Stimulated activated CD8-positive, alpha-beta memory T cell treated with anti-CD3 and anti-CD28 coated beads, Interleukin-15, amount 100 ng/mL, for 48 hours (primary cell): ENCODE measurements at places on chromosomes 7 and 10.

DNA sequence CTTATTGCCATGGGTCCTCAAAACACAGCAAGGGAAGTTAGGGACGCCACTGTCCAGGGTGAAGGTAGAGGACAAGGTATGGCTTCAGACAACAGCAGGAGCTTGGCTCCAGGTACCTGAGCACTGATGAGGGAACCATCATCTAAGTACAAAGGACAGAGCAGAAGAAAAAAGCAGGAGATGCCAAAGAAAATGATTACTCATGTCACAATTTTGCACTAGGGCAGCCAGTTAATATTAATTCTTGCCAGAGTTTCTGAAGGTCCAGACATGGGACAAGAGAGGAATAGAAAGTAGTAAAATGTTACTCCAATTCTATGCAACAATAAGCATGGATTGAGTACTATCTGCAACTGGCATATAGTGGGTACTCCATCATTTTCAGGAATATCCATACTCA lies 14.1 kb downstream of the PTN start:
- DNase-seq = no peak

- DNase-seq = no peak
Observed at GRCh38 chr7:7565746-7566650, 686 bp upstream of the MIOS start.

GRCh38 chr10:70903262-70903921 lies 15.0 kb upstream of the PCBD1 start:
- no peak for DNase-seq

DNA sequence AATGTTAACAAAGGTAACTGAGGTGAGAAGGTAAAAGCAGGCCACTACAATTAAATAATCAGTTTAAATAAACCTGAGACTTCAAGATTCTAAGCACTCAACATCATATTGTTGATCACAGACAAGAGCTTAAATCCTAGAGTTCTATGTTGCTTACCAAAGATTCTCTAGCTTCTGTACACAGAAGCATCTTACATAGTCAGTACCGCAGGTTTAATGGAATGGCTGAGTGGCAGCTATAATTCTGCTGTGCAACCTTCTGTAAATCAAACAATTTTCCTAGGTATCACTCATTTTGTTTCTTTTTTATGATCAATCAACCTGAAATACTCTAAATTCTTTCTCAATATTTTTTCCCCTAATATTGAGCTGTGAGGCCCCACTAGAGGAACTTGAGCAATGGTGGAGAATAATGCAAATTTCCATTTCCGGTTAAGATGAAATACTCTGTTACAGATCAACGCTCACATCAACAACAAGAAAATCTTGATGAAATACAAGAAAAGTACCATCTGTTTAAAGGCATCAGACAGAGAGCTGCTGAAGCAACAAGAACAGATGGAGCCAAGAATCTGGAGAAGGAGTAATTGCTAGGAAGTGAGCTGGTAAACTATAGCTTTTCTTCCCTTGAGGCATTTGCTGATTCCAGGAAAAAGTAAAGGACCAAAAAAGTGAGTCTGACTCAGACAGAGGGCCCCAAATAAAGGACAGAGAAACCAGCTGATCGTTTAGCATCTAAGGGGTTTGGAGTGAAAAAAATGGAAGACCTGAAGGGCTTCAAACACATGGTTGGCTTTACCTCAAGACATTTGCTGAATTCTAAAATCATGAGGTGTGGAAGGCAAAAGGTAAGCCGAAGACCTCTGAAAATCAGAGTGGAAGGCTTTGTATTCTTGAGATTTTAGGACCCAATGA lies 22.6 kb downstream of the PNPLA8 start:
- DNase-seq = no peak

GRCh38 chr7:1288996-1289551 lies 56.4 kb downstream of the UNCX start:
- no peak for DNase-seq

DNA sequence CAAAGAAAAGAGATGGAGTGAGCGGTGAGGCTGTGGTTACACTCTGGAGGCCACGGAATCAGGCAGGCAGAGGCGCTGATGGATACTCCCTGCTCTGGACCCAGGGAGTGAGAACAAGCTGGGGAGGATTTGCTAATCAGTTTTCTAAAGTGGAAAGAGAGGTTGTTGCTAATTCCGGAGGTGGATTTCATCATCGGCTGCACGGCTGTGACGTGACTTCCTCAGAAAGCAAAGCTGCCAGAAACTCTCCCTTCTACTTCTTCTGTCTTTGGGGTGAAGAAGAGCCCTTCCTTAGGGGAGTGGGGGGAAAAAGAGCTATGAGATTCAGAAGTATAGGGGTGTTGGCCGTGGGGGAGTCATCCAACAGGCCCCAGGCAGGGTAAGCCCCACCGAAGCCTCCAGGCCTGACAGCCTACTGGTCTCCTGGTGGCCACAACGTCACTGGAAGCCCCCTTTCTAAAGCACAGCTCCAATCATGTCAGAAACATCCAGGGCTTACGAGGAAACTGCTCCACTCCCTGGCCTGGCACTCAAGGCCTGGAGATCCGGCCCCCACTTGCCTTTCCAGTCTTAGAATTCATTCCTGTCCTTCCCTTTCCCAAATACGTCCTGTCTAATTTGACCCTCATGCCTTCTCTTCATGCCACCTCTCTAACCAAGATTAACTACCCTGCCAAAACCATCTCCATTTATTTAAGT lies 114.5 kb downstream of the HIP1 start:
- DNase-seq = no peak

GRCh38 chr7:89813081-89813480 lies 341.2 kb upstream of the STEAP1 start:
- DNase-seq = no peak

- DNase-seq = no peak
Observed at GRCh38 chr7:101645951-101646350, 16.9 kb upstream of the MYL10 start.

DNA sequence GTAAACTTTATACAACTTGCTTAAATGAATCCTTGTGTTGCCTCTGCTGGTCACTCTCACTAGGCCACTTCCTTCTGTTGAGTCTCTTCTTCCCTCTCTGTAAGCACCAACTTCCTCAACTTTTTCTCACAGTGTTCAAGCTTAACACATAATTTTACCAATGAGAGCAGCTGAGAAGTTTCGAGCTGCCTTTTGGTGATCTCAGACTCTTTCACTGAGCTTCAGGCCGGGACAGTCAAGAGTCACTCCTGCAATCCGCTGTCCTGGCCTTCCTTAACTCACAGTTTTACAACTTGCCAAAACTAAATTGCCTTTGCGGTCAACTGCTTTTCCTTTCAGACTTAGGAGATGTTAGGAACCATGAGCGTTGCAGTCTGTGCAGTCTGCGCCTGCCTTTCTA lies 47.4 kb downstream of the PRPF18 start:
- no peak for DNase-seq

DNA sequence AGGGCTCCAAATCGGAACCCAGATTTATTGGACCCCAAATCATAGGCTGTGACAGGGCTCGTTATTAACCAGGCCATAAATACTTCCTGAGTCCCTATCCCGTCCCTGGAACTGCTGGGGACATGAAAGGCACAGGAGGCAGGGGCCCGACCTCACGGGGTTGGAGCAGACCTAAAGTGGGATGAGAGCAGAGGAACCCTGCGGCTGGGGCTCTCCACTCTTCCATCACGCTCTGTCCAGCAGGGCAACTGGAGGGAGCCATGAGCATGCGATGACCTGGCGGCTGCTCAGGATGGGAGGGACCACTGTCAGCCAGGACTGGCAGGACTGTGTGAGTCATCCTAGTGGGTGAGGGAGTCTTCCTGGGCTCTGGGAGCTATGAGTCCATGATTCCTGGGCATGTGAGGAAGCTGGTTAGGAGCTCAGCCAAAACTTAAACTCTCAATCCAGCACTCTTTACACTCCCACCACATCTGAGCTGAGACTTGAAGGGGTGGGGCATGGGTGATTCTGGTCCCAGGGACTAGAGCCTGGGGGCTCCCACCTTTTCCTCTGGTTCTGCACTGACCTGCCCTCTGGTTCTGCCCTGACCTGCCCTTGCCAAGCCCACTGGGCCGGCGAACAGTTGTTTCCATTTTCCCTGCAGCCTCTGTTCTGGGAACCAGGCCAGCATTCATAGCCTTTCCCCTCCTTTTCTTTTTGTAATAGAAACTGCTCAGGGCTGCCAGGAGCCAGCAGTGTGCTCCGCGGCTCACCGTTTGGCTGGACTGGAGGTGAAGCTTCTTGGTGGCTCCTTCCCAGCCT lies 47.1 kb downstream of the SYPL1 start:
- DNase-seq = no peak

DNA sequence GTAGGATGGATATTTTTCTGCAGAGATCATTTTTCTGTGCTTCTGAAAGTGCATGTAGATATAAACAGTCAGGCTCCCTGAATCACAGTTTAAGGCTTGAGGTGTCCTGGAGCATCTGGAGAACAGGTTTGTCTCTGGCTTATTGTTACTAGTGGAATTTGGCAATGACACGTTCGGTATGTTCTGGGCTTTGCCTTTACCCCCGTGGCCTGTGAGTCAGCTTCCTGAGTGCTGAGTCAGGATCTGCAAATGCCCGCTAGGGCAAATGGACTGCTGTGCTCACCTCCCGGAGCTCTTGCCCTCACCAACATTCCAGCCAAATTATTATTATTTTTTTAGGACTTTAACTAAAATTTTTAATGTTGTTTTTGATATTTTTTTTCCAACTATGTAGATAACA lies 192.5 kb upstream of the PRSS1 start:
- no peak for DNase-seq

GRCh38 chr10:30398193-30398592 lies 35.8 kb upstream of the MAP3K8 start:
- no peak for DNase-seq

DNA sequence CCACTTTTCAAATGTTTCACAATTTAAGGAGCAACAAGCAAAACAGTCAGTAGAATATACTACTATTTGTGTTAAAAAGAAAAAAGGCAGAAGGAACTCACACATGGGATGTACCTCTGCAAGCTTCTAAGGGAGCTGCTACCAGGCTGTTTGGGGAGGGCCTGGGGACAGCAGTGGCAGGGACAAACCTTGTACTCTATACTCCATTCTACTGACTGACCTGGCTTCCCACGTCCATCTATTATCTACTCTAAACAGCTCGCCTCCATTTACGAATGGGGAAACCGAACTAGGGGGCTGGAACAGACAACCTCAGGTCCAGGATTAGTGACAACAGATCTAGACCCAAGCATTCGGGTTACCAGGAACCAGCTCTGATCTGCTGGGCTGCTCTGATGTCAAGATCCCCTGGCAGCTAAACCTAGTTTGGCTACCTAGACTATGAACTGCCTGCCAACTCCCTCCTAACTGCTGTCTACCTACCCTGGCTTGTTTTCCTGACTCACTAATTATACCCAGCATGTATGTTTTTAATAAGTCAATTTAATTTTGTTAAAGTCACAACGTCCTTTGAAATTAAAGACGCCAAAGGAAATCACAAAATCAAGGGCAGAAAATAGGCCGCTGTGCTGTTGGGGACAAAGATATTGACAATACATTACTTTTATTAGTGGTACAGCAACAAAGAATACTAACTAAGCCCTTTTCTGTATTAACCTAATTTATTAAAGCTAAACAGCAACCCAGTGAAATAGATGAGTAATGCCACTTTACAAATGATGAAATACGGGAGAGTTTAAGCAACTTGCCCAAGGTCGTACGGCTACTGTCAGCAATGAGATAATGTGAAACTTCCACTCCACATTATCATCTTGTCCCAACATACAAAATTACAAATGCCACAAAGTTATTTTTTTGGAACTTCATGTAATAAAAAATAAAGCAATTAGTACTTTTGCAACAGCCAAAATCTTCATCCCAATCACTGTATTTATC lies 5.3 kb downstream of the PSAP start:
- DNase-seq = no peak
